ENCODE measurements at places on chromosomes 7 and 10.

DNA sequence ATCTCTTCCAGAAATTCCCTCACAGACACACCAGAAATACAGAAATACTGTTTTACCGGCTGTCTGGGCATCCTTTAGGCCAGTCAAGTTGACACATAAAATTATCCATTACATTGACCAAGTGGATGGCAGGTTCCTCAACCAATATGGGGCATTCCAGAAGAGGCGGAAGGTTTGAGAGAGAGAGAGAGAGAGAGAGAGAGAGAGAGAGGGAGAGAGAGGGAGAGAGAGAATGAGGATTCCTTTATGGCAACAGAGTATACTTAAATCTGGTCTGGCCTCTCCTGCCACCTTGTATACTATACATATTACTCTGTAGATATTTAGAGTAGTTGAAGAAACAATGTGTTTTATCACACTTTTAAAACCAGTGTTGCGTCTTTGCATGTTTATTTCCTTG is 214.1 kb downstream of the CAMK1D start:
- DNase-seq = no peak

GRCh38 chr7:153943861-153944260 is 108.3 kb upstream of the DPP6 start:
- DNase-seq = no peak

GRCh38 chr7:68176974-68177373 is 1180.3 kb downstream of the TYW1 start:
- no peak for DNase-seq

DNA sequence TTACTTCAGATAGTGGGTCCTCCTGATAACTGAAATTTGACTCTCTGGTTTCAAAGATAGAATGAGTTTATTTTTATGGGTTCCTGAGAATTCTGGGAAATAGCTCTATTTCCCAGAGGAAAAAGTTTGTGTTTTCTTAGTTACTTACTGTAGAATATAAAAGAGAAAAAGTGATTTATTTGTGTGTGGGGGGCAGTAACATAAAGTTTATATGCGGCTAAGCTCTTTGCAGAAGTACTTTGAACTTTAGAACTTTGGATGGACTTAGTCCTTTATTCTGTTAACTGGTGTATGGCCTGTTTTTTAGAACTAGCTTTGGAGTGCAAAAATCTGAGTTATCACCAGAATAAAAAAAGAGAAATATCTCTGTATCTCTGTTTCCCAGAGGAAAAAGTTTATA is 157.1 kb downstream of the BBS9 start:
- no peak for DNase-seq

- DNase-seq = no peak
Measured at GRCh38 chr10:96687317-96688012, 32.8 kb downstream of the PIK3AP1 start.

DNA sequence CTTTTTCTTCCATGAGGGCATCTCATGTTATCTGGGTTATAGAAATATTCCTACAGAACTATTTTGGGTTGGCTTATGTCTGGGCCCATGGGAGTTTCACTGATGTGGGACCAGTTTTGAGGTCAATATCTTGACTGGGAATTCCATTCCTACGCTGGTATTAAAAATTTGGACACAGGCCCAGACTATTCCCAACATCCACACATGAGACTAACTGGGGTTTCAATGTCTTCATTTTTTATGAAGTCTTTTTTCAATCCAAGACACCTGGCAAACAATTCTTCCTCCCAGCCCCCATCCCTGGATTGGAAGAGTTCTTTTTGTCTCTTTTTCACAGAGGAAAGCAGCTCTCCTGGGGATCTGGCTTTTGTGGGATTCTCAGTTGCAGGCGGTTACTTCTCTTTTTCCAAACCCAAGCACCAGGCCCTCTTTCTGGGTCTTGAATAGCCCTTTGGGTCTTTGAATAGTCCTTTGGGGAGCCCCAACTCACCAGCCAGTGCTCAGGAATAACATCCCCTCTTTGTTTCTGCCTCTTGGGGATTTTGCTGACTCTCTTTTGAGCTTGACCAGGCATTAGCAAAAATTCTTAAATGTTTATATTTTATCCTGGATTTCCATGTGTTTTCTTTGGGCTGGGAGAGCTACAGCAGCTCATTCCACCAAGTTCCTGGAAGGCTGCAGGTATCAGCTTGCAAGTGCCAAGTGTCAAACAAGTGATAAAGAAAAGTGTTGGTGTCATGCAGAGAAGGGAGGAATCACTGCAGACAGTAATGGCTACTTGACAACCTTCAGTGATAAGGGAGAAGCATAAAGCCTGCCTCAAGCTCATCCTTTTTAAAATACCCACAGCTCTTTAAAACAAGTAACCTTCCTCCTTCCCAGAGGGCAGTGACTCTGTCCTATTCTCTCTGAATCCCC is 234.3 kb downstream of the ADAM12 start:
- DNase-seq = no peak
